Head of caudate nucleus (tissue), 42 donors: ENCODE measurements at places on chromosomes 11 and 22.

- no peak for DNase-seq
These were observed 6.3 kb downstream of the MMP3 start for GRCh38 chr11:102837156-102837555.

DNA sequence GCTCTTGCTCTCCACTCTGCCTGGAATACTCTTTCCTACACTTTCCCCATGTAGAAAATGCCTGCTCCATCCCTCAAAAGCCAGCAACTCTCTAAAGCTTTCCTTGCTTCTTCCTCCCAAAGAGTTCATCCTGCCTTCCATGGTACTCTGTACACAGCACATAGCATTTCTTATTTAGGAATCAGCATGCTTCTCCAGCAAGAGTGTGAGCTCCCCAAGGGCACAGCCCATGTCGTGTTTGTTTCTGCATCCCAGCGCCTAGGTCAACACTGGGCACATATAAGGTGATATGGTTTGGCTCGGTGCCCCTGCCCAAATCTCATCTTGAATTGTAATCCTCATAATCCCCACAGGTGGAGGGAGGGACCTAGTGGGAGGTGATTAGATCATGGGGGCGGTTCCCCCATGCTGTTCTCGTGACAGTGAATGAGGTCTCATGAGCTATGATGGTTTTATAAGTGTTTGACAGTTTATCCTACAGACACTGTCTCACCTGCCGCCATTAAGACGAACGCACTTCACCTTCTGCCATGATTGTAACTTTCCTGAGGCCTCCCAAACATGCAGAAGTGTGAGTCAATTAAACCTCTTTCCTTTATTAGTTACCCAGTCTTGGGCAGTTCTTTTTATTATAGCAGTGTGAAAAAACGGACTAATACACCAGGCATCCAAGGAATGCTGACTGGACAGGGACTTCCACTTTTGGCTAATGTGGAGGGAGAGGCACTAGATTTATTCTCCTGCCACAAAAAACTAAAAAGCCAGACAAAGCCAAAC lies 8.2 kb downstream of the VPS37C start:
- no peak for DNase-seq

DNA sequence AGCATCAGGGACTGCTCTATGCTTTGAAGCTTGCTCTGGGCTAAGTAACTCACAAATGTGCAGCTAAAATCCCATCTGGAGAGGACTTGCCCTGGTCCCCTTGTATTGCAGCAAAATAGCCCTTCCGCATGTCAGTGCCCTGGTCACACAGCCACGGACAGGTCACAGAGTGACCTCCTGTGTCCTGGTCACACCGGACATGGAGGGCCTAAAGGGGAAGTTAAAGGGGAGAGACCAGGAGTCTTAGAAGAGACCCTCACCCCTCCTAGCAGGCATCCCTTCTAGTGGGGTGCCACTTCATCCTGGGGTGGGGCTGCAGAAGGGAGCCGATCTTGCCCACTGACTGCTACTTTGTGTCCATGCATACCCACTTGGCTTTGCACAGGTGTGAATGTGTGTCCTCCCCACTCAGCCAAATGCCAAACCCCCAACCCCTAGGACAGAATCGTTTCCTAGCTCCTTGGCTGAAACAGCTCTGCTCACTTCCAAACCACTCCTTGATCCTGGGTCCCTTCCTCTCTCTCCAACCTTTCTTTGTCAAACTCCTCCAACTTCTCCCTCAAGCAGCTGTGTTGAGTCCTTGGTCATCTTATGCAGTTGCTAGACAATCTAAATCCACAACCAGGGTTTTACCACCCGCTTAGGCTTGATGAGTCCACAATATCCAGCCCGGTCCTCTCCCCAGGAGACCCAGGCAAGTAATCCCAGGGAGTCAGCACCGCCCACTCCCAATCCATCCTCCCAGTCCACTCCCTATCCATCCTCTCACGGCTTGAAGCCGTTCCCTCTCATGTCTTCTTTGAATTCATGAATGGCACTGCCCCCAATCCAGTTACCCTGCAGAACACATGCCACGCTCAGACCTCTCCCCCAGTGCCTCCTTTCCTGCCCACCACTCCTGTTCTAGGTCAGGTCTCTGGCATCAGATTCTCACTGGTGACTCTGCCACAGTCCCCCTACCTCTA lies 3.3 kb upstream of the FXYD6 start:
- DNase-seq: peak; percentile 1

GRCh38 chr22:21640810-21641209 lies 1.3 kb upstream of the SDF2L1 start:
- no peak for DNase-seq

DNA sequence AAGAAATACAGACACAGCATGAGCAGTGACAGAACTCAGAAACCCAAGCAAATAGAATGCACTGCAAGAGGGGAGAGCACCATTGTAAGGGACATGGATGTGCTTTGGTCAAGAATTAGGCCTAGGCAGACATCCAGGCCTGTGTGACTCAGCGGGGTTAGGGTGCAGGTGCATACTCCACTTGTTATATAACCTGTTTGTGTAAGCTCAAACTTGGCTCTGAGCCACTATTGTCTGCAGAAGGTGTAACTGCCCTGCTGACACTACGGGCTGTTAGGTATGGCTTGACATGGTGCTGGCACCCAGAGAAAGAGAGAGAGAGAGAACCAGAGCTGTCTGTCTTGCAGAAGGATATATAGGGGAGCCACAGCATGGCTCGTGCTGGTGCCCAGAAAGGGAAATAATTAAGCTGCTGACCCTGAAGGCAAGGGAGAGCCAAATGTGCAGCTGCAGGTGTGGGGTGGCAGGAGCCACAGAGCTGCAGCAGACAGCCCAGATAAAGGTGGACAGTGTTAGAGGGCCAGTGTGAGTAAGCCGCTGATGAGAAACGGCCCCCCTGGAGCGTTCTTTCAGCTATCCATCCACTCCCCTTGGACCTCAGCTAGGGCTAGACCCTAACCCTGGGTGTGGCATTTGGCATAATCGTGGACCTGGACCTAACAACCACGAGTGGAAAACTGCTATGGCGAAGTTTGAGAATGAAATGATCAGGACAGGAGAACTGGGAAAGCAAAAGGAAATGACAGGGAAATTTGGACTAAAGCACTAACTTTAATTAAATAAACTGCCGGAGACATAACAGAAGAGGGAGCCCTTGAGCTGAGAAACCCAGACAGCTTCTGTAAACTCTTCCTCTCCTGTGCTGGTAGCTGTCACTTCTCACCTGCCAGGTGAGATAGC lies 253.0 kb upstream of the CCDC179 start:
- DNase-seq: no peak
